ENCODE measurements at places on chromosomes 7 and 10. TPM values are rescaled to one million over a fixed set of nuclear protein-coding genes. Genes with fewer than 3 reads are reported as not detected.

DNA sequence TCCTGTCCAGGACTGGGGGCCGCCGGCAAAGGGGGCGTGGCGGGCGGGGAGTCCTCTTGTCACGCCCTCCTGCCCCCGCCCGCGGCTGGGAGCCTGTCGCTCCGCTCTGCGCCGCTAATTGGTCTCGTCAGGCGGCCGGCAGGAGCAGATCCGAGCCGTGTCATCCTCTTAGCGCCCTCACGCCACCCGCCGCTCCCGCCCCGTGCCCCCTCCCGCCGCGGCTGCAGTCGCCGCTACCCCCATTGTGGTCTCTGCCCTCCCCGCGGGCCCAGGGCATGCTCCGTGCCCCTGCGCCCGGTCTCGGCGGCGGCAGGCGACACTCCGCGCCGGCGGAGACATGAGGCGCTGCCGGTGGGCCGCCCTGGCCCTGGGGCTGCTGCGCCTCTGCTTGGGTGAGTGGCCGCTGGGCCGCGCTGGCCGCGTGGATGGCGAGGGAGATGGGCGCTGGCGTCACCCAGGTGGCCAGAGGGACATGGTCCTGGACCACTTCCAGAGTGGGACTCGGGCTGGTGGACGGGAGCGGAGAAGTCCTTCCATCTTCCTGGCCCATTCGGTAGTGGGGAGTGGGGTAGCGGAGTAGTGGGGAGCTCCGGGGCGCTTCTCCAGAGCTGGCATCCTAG, at the start of gene CDHR1:
TSS of gene CDHR1 (plus strand) at position 114 of the 620 bp plus-strand sequence. CDS start at position 338, 224 bp downstream.
- H3K27ac ChIP-seq, result no peak within 1 kb of the TSS
- DNase-seq, result peak; percentile 89
- H3K4me1 ChIP-seq, result no peaks in the 10 kb centered on the region
- H3K4me3 ChIP-seq, result peak within 1 kb of the TSS; percentile 39
- H3K27me3 ChIP-seq, result peaks cover 94% of the 10 kb centered on the region

The SLC13A1 gene
- not detected for total RNA-seq

DNA sequence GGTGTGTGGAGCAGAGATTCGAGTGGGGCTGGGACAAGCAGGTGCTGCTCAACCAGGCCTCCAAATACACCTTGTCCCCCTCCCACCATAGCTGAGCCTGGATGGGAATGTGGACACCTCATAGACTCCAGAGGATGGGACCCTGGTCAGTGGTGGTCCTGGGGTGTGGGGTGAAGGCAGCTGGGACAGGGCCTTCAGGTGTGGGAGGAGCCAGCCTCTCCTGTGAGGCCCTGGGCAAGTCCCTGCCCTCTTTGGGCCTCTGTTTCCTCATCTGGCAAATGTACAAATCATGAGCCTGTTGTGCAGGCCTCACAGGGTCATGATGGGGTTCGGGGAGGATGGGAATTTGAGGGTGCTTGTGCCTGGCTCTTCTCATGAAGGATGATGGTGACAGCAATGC, 362.9 kb upstream of the NUPR2 start:
- no peak overlapping the region for H3K4me3 ChIP-seq
- DNase-seq, result no peak
- H3K4me1 ChIP-seq, result no peaks in the 10 kb centered on the region

The TUBAL3 gene
- total RNA-seq, result not detected

DNA sequence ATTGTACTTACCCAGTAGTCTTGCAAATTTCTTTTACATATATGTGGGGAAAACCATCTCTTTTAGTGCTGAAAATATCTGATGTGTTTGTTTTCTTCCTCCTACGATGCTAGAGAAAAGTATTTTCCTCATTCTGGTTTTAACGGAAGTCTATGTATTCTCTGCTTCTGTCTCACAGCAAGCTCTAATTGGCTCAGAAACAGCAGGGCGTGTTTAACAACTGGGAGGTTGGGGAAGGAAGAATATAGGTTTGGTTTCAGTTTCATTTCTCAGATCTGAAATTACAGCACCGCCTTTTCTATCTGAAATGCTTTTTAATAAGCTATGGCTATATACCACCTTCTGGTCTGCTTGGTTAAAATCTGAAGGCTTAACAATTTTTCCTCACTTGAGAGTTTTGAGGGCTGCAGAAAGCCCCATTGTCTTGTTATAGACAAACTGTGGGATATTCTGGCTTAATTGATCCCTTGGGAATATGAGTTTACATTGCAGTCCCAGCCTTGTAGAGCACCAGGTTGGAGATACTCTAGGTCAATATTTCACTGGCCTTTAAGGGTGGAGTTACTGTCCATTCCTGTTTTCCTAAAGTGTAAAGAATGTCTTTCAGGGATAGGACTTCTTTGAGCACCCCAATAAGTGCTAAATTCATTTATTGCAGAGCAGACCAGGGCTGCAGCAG, at the start of gene SAMD9:
TSS of gene SAMD9 (minus strand) at position 128 of the 679 bp plus-strand sequence. CDS start 11,882 bp downstream, outside the sequence.
- no peak within 1 kb of the TSS for H3K27ac ChIP-seq
- no peak for DNase-seq
- H3K4me1 ChIP-seq, result no peaks in the 10 kb centered on the region
- no peaks in the 10 kb centered on the region for H3K36me3 ChIP-seq

DNA sequence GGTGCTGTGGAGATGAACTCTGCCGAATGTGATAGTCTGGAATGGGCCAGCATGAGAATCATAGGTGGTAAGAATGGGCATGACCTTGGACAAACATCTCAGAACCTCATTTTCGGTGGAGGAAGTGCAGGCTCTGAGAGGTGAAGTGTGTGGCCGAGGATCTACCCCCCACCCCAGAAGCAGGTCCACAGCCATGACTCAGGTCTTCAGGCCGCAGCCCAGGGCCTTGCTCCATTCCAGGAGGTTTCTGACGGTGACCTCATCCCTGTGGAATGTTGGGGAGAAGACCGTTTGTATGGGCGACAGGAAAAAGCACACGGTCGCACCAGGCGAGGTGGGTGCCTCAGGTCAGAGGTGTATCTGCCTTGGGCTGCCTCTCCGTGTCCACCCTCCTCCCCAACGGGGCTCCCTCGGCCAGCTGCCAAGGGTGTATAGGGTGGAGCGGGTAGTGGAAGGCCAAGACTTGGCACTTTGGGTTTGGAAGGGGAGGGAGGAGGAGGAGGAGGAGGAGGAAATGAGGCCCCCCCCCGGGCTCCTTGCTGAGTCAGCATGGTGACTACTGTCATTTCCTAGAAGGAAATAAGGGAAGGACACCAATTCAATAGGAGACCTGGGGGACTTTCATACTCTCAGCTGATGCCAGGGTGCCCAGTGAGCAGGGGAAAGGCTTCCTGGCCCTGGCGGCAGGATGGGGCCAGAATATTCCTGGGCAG, 168.0 kb upstream of the RHEB start:
- peak; percentile 93 for DNase-seq
- no peaks in the 10 kb centered on the region for H3K27me3 ChIP-seq
- H3K4me1 ChIP-seq, result peaks cover 14% of the 10 kb centered on the region
- no peak overlapping the region for H3K4me3 ChIP-seq
- no peak overlapping the region for H3K27ac ChIP-seq
- H3K36me3 ChIP-seq, result no peaks in the 10 kb centered on the region

The SEMA3E gene
- 883 TPM for total RNA-seq

- H3K27me3 ChIP-seq, result no peaks in the 10 kb centered on the region
- no peaks in the 10 kb centered on the region for H3K4me1 ChIP-seq
- no peak overlapping the region for H3K4me3 ChIP-seq
- no peak overlapping the region for H3K27ac ChIP-seq
- no peak for DNase-seq
Observed at GRCh38 chr10:124657806-124658205, 86.4 kb downstream of the FAM53B start.

DNA sequence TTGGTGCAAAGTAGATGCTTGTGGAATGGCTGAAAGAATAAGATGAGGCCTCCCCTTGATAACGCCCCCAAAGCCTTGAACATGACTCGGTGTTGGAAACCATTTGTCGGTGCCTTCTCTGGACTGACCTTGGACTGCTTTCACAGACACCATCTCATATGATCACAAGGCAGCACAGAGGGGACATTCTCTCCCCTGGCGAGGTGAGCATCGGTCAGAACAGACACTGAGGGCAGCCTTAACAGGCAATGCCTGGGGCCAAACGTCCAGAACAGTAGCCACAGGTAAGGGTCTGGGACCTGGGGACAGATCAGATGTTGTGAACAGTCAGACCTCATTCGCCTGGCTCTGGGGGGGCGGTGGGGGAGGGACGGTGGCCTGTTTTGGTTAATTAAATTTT, 2.8 kb upstream of the TRRAP start:
- H3K27ac ChIP-seq, result no peak overlapping the region
- H3K36me3 ChIP-seq, result peaks cover under 1% of the 10 kb centered on the region
- H3K27me3 ChIP-seq, result peaks cover 14% of the 10 kb centered on the region
- no peaks in the 10 kb centered on the region for H3K4me1 ChIP-seq

- H3K27ac ChIP-seq, result peak overlapping the region; percentile 78
- H3K36me3 ChIP-seq, result no peaks in the 10 kb centered on the region
- H3K4me1 ChIP-seq, result peaks cover 10% of the 10 kb centered on the region
- DNase-seq, result no peak
Observed at GRCh38 chr7:110522061-110522760, 568.7 kb upstream of the LRRN3 start.

The ZNF783 gene
- total RNA-seq, result 13.2 TPM

The BMPER gene
- total RNA-seq, result 66.5 TPM

DNA sequence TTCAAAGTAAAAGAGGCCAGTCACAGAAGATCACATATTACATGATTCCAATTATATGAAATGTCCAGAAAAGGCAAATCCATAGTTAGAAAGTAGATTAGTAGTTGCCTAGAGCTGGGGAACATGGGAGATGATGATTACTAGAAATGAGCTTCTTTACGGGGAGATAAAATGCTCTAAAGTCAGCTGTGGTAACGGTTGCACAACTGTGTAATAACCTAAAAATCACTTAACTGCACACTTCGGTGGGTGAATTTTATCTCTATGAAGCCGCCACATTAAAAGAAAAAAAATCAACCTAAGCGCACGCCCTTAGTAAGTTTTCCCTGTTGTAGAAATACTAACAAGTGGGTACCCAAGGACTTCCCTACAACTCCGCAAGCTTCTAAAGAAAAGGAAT, 15.9 kb downstream of the XRCC2 start:
- peaks cover 29% of the 10 kb centered on the region for H3K36me3 ChIP-seq
- no peaks in the 10 kb centered on the region for H3K27me3 ChIP-seq
- no peak for DNase-seq
- H3K27ac ChIP-seq, result no peak overlapping the region
- no peaks in the 10 kb centered on the region for H3K4me1 ChIP-seq

- H3K36me3 ChIP-seq, result no peaks in the 10 kb centered on the region
- no peaks in the 10 kb centered on the region for H3K4me1 ChIP-seq
- no peaks in the 10 kb centered on the region for H3K27me3 ChIP-seq
- H3K27ac ChIP-seq, result no peak overlapping the region
Observed at GRCh38 chr10:101832325-101832771, 11.3 kb downstream of the KCNIP2 start.

Data from endodermal cell (in vitro differentiated cells).